ENCODE measurements at places on chromosomes 6 and 20.

DNA sequence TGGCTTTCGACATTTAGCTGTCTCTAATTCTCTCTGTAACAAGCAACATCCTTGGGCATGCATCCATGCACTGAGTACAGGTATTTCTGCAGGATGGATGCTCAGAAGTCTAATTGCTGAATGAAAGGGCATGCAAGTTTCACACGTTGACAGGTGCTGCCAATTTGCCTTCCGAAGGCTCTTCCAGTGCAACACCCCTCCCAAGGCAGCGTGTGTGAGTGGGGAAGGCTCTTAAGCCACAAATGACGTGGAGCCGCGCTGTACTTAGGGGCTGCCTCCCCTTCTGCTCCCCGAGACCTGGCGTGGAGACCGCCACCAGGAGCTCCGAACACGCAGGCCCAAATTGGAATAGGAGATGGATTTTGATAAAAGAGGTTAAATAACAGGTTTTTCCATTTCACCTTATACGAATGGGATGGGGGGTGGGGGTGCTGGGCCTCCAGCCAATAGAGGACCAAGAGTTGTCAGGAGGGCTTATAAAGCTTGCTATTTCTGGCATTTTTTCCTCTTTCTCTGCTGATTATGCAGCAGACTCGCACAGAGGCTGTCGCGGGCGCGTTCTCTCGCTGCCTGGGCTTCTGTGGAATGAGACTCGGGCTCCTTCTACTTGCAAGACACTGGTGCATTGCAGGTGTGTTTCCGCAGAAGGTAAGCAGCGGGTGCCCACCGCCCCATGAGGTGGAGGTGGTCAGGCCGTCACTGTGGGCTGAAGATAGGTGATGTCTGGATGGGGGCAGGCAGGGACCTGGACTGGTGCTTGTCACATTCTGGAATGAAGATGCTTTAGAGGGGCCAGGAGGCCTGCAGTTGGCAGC is 30.9 kb downstream of the TOX2 start:
- DNase-seq = no peak

DNA sequence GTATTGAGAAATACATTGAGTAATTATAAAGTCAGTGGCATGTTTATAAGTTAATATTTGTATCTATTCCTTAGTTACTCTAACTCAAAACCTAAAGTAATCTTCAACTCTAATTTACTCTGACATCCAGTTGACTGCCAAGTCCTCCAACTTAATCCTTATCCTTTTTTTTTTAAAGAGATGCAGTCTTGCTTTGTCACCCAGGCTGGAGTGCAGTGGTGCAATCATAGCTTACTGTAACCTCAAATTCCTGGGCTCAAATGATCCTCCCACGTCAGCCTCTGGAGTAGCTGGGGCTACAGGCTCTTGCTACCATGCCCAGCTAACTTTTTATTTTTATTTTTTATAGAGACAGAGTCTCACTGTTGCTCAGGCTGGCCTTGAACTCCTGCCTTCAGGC is 24.4 kb downstream of the PTPN1 start:
- DNase-seq = no peak

GRCh38 chr6:154447954-154448353 is 62.5 kb downstream of the CNKSR3 start:
- no peak for DNase-seq

DNA sequence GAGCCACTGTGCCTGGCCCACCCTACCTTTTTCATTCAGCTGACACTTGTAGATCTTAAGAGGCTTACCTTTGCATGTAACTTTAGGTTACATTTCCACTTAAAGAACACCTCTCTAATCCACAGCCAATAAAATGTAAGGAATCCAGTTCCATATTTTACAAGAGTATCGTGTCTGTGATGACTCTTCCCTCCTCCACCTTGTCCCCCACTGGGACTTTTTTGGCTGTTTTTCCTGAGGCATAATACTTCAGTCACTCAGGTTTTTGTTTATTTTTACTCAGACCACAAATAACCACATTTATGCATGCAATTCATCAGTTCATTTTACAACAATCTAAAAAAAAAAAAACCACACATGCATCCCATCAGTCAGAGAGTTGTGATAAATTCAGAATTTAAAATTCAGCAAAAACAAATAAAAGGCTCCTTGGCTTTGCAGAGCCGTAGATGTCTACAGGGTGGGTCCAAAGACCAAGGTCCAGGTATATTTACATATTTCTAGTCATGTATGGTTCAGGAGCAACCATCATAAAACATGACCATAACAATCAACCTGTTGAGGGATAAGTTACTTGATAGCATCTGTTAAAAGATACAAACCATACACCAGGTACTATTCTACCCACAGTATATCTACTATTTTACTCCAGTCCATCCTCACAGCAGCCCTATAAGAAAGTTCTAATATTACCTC is 9.9 kb downstream of the ATXN1 start:
- DNase-seq = no peak

GRCh38 chr20:17610566-17611289 is 40.9 kb downstream of the DSTN start:
- peak; percentile 59 for DNase-seq

DNA sequence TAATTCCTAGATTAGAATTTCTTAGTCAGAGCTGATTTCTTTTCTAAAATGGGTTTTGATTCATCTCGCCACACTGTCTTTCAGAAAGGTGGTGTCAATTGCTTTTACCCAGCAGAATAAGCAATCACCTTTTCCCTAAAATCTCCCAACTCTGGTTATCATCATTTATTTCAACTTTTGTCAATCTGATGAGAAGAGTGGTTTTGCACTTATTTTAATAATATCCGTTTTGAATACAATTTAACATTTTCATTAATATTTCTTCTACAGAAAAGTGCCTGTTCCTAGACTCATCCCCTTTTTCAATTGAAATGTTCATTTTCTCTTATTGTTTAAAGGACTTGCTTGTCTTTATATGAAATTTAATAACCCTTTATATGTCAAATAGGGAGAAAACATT is 8.2 kb upstream of the NCR2 start:
- DNase-seq = no peak

GRCh38 chr6:92849636-92850035 is 569.7 kb downstream of the EPHA7 start:
- DNase-seq = no peak

DNA sequence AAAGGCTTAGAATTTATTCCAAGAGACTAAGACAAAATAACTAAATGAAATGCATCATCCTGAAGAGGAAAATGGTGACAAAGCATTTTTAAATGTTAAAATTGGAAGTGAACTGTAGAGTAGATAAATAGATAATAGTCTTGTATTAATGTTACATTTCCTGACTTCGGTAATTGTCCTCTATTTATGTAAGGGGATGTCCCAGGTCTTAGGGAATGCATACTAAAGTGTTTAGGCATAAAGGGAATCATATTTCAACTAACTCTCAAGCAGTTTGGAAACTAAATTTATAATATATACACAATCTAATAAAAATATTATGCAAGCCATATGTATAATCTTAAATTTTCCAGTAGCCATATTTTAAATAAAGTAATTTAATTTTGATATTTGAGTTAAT is 159.3 kb downstream of the WDR27 start:
- no peak for DNase-seq

DNA sequence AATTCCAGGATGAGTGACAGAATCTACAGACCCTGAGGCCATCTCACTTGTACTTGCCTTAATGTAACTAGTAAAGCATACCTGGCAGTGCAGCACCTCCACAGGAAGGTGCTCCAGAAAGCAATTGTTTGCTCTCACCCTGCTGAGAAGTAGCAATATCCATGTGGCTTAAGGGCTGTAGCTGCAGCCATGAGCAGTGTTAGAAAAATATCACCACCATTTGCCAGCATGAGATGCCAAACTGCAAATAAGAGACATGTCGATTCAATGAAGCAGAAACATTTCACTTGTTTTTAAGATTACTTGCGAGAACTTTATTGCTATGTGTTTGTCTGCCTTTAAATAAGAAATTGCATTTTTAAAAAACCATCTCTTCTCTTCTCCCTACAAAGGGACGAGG is 151.5 kb downstream of the PRL start:
- DNase-seq = no peak

- no peak for DNase-seq
These were observed 56.4 kb upstream of the PTGIS start for GRCh38 chr20:49624317-49624716.

DNA sequence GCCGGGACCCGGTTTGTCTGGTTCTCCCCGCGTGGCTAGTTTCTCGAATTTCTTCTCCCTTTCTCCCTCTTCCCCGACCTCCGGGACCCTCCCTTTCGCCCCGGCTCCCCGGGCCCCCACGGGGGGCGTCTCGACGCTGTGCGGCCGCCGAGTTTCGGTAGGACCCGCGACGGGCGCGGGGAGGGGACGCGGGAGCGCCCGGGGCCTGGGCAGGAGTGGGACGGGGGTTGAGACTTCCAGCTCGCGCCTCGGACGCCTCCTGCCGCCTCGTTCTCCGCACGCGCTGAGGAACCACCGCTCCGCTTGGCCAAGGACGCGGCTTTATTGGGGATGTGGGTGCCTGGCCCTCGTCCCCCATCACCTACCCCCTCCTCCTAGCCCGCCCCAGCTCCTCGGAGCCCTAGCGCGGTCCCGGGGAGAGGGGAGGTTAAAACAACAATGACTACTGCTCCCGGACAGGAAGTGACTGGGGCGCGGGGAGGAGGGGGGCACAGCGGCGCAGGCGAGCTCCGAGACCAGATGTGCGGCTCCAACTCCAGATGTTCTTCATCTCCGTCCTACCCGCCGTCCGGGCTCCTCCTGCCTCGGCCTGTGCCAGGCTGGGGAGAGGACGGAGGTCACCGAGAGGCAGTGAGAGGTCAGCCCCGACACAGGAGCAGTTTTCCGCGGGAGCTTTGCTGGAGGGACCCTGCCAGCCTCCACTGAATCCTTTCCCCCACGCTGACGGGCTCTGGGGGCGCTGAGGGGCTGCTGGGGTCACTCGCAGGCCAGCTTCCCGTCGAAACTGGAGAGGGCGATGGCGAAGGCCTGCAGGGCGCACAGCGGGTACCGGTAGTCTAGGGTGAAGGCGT is 917 bp upstream of the TEAD3 start:
- DNase-seq = peak; percentile 17

GRCh38 chr6:163786995-163787671 is 372.6 kb downstream of the QKI start:
- DNase-seq = no peak

- DNase-seq = no peak
These were observed 24.8 kb downstream of the RREB1 start for GRCh38 chr6:7132398-7133035.

DNA sequence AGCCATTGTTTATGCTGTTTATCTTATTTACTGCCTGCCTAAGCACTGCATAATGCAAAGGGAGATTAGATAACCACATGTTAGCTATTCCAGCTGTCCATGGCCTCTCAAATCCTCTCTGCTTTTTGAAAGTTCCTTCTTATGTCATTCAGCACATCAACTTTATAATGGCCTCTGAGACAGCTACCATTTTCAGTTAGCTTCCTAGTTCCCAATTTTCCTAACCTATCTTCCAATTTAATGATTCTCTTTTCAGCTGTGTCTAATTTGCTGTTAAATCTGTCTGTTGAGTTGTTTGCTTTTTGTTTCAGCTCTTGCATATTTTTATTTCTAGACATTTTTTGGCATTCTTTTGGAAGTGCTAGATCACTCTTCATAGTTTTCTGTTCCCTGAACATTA is 173.4 kb upstream of the PLCB4 start:
- DNase-seq = no peak

DNA sequence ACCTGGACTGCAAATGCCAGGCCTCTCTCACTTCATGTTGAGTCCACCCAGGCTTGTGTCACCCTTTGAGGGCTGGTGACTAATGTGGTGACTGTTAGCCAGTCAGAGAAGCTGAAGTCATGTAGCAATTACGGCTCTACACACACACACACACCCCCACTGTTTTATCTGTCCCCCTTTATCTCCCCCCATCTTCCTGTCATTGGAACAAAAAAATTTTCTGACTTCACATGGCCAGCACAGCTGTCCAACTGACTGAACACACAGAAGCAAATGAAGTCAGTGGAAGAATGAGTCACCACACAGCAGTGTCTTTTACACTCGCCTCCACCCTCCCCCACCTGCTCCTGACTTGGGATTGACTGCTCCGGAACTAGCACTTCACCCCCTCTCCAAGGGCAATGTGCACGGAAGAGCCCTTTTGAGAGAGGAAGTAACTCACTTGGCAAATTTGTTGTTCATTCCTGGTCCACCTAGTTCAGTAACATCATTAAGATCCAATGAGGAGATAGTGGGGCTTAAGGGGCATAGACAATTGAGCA is 198.0 kb downstream of the RNF144B start:
- DNase-seq = no peak

- no peak for DNase-seq
These were observed 100.2 kb downstream of the TRMT11 start for GRCh38 chr6:126086560-126086959.

DNA sequence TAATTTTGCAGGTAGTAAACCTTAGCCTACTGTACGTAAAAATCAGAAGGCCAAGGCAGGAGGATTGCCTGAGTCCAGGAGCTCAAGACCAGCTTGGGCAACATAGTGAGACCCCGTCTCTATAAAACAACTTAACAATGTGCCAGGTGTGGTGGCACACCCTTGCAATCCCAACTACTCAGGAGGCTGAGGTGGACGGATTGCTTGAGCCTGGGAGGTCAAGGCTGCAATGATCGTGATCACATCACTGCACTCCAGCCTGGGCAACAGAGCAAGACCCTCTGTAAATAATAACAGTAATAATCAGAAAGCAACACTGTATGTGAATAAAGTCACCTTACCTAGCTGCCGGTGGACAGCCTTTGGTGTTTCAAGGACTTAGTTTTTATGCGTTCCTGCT is 48.9 kb downstream of the MTHFD1L start:
- no peak for DNase-seq

DNA sequence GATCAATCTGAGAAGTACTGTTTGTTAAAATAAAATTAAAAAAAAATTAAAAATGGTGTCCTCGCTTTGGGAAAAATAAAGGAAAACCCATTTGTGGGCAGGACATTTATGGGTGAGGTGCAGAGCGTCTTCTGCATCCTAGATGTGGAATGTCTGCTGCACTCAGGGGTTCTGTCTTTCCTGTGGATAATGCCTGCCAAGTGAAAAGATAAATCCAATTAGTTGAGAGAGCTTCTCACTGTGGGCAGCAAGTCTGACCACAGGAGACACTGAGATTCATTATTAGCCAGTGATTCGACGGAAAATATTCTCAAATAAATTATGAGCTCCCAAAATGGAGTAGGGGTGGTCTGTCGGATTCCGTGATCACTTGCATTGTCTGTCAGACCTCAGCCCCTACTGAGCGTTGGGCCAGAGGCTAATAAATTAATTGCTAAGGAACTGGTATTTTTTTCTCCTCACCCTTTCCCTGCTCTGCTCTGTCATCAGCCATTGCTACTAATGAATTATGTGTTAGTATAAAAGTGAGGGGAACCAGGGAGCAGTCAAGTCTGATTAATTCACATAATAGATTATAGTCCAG is 10.0 kb downstream of the GMPR start:
- no peak for DNase-seq
